ENCODE measurements at places on chromosomes 6 and 20.

DNA sequence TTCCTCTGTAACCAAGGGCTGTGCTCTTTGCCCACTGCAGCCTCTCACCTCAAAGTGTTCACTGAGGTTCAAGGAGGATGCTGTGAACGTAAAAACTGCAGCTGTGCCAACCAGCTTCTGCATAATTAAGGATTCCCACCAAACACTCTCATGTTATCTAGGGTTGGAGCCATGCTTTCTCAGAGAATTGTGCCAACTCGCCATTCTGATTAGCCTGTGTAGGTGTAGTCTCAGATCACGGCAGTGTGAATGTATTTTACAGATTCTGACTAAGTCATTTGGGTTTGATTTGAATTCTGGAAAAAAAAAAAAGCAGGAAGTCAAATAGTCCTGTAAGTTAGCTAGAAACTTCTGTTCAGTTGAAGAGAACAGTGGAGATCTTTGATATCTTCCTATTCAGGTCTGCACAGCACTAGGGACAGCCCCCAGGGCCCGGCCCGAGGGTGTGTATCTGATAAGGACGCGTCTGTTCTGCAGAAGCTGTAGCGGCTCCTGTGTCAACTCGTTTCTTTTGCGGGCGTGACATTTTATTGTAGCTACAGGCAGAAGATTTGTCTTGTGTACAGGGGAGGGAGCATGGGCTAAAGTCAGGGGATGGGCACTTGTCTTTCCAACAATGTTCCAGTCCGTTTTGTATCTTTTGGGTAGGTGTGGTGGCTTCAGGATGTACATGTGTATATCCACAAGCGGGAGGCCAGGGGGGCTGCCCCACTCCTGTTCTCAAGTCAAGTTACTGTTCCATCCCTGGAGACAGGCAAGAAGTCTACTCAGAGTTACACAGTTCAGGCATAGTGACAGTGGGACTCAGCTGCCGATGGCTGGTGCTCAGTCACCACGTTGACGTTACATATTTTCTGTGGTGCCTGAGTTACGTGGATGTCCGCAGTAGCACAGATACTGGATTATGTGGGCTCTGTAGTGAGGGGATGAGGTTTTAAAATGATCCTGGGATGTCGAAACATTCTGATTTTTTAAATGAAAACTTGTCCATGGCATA lies 12.4 kb downstream of the IRF4 start:
- no peak for DNase-seq

GRCh38 chr6:27872642-27873020 lies 39.6 kb downstream of the OR2B2 start:
- DNase-seq = no peak

- no peak for DNase-seq
Observed at GRCh38 chr6:44730771-44731391, 343.4 kb downstream of the CDC5L start.

GRCh38 chr6:115194981-115195638 lies 852.3 kb upstream of the HS3ST5 start:
- DNase-seq = no peak

- DNase-seq = no peak
Observed at GRCh38 chr6:68915586-68915985, 280.5 kb downstream of the ADGRB3 start.

DNA sequence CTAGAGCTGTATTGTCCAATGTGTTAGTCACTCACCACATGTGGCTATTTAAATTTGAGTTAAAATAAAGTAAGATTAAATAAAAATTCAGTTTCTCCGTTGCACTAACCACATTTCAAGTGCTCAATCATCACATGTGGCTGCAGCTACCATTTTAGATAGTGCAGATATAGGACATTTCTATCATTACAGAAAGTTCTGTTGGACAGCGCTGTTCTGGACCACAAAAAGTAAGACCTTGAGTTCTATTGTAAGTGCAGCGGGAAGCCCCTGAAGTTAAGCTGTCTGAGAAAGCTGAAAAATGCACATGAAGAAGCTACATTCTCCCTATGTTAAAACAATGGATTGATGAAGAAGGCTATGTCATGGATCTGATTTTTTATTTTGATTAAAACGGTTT lies 1.1 kb downstream of the ORC3 start:
- DNase-seq = no peak

DNA sequence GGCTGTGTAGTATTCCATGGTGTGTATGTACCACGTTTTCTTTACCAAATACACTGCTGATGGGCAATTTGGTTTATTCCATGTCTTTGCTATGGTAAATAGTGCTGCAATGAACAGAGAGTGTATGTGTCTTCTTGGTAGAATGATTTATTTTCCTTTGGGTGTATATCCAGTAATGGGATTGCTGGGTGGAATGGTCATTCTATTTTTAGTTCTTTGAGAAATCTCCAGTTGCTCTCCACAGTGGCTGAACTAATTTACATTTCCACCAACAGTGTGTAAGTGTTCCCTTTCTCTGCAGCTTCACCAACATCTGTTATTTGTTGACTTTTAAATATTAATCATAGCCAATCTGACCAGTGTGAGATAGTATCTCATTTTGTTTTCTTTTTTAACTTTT lies 13.9 kb downstream of the CST9L start:
- no peak for DNase-seq

DNA sequence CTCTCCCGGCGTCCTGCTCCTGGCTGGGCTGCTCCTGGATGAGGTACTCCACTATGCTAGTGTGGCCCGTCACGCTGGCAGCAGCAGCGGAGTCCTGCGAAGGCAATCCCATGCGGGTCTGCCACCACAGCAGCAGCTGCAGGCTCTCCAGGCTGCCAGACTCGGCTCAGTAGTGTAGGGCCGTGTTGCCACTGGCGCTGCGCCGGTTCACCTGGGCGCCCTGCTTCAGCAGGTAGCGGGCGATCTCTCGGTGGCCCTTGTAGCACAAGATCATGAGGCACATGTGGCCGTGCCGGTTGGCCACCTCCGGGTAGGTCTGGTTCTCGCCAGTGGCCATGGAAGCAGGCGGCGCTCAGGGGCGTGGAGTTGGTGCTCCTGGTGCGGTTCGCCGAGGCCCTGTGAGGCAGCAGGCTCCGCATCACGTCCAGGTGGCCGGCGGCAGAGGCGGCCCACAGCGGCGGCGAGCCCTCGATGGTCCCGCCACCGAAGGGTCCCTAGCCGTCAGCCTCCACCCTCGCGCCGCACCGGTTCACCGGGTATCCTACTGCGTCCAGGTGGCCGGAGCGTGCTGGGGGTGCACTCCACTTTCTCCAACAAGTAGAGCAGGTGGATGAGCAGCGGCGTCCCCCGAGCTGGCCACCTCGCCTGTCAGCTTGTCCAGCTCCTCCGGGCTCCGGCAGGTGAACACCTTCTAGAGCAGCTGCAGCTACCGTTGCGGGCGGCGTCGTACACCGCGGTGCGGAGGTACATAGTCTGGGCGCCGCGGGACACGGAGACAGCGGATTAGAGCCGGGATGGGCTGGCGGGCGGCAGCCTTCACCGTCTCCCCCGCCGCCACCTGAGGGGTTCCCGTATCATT lies 19.8 kb downstream of the RFPL4B start:
- no peak for DNase-seq

- DNase-seq = no peak
Observed at GRCh38 chr20:62301111-62301668, 1.6 kb upstream of the ADRM1 start.

GRCh38 chr6:37016995-37017394 lies 11.5 kb downstream of the FGD2 start:
- no peak for DNase-seq

GRCh38 chr6:1591243-1591642 lies 18.5 kb upstream of the FOXC1 start:
- DNase-seq = no peak

Measured in suppressor macrophage (primary cell).